ENCODE measurements at places on chromosomes 5 and 9.

- DNase-seq = no peak
Measured at GRCh38 chr5:478369-478981, 35.5 kb downstream of the EXOC3 start.

GRCh38 chr5:123665822-123666371 lies 153.9 kb downstream of the CSNK1G3 start:
- no peak for DNase-seq

- no peak for DNase-seq
Measured at GRCh38 chr5:68214482-68215207, 911 bp upstream of the PIK3R1 start.

- DNase-seq = no peak
Measured at GRCh38 chr9:130766021-130766926, 68.8 kb upstream of the ABL1 start.

GRCh38 chr5:91532281-91532680 lies 149.2 kb upstream of the ARRDC3 start:
- DNase-seq = no peak

DNA sequence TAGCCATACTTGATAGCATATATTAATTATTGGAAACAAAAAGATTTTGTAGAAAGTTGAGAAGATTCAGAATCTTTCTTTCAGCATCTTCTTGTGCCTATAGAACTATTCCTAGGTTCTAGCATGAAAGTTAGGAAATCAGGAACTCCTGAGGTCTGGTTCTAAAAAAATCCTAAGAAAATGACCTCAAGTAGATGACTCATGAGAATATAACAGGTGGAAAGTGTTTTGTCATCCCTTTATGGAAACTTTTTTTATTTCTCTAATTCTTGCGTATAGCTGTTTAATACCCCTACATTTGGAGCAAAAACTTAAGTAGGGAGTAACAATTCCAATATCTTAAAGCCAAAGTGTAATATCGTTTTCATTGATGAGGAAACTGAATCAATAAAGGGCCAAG lies 574.1 kb downstream of the NR2F1-AS1 start:
- no peak for DNase-seq

- DNase-seq = peak; percentile 47
Measured at GRCh38 chr5:164600274-164600673, 1094.9 kb downstream of the MAT2B start.

DNA sequence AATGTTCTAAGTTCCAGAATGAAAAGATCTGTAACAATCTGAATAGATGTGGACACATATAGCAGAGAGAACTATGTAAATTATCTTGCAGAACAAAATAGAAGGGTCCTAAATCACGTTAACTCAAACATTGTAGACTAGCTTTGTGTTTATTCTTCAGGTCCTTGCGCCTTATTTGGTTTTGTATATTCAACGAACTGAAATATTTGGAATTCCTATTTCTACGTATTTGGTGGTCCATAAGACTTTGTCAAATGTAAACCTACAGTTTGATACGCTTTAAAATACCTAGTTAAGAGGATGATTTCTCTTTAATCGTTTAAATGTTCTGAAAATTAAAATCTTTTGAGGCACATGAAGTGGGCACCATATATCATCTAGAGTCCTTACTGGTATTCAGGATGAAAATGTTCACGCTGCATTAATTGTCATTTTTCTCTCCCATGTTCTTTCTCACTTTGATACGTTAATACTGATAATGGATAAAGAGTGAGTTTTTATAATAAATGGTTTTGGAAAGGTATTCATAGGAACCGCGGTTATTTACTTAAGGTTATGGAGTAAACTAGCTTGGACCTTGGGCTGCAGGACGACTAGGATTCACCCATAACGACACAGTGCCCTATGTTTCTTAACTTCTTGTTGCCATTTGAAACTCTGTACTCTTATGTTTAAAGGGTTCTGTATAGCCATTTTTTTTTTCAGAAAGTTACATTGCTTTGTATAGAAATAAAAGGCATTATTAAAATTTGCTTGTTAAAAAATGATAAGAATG lies 45.3 kb downstream of the NDFIP1 start:
- no peak for DNase-seq

GRCh38 chr5:1320436-1321344 lies 24.2 kb downstream of the CLPTM1L start:
- DNase-seq = no peak

- DNase-seq = peak; percentile 56
Measured at GRCh38 chr5:43555895-43556606, 826 bp downstream of the PAIP1 start.

DNA sequence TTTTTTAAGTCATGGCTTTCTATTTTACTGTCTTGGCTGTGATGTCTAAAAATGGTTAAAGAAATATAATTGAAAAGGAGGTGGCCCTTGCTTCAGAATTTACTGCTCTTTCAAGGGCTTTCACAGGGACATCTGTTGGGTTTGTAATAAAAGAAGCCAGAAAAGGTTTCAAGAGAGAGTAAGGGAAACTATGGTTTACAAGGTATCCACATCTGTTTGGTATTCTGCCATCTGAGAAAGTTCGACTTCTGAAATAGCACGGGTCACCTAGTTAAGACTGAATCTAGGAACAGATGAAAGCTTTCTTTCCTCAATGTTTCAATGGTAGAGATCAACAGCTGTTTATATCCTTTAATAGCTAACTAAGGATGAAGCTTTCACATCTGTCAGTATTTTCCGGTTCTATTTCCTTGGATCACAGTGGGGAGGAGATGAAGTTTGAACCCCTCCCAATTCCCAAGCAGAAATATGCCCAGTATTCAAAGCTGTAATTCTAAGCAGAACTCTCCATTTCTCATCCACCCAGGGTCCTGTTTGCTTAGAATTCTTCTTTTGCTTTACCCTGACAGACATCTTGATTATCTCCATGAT lies 72.8 kb upstream of the IFNK start:
- no peak for DNase-seq

- no peak for DNase-seq
Measured at GRCh38 chr5:151293624-151294023, 9.9 kb downstream of the SLC36A3 start.

- no peak for DNase-seq
Measured at GRCh38 chr9:21871256-21871975, 69.0 kb downstream of the MTAP start.

DNA sequence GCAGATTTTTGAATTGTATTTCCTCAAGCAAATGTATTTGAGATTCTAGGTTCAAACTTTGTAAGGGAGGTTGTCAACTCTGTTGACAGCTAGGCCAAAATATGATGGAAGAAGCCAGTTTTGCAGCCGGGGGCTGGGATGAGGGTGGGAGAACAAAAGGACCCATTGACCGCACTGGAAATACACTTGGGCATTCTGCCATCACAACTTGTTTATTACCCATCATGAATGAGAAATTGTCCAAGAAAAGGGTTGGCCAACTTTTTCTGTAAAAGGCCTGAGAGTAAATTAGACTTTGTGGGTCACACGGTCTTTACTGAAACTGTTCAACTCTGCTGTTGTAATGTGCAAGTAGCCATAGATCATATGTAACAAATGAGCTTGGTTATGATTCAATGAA lies 221.3 kb upstream of the KLF9 start:
- no peak for DNase-seq

DNA sequence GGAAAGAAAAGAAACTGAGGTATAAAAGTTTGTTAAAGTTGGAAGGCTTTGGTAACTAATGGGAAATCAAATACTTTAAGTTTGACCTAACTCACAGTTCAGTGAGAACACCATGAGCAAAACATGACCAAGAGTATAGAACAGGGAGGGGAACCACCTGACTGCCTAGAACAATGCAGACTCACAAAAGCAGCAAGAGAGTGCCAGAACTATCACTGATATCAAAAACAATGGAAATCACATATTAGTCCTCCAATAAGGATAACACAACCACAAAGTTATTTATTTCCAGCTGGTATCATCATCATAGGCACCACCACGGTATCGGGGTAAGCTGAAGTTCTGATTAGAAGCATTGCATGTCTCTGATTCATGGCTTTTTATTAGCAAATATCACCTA lies 77.5 kb downstream of the TRPM6 start:
- DNase-seq = no peak

- peak; percentile 55 for DNase-seq
Measured at GRCh38 chr9:16884952-16885513, 14.6 kb upstream of the BNC2 start.

GRCh38 chr5:74717596-74717995 lies 32.6 kb downstream of the HEXB start:
- no peak for DNase-seq

- no peak for DNase-seq
Measured at GRCh38 chr5:170882345-170882744, 20.5 kb downstream of the RANBP17 start.

DNA sequence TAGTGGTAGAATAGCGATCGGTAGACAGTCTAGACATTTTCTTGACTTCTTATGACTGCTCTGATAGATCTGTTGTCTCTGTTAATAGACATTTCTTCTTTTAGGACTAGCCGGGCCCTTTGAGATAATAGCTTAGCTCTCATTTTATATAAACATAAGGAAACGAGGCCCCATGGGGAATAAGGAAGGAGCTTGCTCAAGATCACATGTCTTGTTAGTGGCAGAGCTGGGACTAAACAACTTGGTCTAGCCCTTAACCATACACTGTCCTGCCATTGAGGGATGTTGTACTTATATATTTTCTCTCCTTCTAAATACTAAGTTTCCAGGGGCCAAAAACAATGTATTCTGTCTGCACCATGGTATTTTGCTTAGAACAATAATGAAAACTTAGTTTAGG lies 140.0 kb downstream of the GCNT1 start:
- DNase-seq = no peak

DNA sequence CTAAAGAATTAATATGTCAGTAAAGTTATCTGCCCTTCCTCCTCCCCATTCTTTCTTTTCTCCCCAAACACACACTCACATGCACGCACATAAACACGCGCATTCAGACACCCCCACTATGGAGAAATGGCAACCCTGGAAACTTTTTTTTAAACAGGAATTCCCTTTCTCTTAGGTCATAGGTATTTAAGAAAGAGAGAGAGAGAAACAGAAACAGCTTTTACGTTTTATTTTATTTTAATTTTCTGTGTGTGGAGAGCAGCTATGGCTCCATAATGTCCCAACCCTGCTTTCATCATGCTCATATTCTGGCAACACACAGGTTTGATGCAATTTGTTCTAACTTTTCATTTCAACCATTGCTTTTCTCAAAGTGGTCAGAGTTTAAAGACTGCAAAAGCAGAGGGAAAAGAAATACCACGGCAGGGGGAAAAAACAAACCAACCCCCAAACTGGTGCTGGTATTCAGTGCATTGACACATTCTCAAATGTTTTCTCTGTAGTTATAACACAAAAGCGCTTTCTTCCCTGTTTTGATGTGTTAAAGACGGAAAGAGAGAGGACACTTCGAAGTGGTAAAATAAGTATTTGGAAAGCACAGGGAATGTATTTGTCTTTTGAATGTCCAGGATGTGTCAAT lies 126.0 kb upstream of the TMEM161B start:
- DNase-seq = no peak

GRCh38 chr9:23774266-23774665 lies 51.8 kb downstream of the ELAVL2 start:
- DNase-seq = peak; percentile 67

DNA sequence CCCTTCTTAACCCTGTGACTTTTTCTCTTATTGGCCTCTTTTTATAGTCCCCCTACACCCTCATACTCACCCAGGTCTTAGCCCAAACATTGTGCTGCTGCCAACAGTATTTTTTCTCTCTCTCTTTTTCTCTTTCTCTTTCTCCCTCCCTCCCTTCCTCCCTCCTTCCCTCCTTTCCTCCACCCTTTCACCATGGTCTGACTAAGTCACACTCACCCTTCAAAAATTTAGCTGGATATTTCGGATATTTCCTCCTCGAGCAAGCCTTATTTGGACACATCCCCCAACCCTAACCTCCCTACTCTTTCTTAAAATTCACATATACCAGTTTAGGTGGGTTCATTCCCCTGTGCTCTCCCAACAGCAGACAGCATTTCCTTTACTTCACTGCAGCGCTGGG lies 64.7 kb downstream of the FGF1 start:
- DNase-seq = peak; percentile 95

- no peak for DNase-seq
Measured at GRCh38 chr5:134536876-134537275, 11.4 kb downstream of the JADE2 start.

DNA sequence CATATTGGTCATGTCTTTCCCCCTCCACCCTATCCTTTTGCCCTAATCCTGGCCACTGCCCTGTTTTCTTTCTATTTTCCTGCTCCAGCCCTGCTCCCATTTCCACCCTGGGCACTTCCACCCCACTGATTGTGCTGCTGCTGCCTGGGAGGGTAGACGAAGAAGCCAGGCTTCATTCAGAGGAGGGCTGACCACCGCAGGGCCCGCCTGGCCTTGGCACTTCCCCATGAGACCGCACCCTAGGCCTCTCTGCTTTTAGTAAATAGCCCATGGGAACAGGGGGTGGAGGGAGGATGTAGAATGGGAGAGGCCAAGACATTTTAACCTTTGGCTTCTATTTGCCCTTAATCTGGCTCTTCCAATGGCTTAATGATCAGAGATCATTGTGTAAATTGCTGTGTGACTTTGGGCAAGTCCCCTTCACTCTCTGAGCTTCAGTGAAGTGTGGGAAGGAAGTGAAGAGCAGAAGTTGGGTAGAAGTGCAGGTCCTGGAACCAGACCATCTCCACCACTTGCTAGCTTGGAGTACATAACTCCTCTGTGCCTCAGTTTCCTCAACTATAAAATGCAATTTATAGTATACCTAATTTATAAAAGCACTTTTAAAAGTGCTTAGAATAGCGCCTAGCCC lies 13.6 kb upstream of the GPX3 start:
- DNase-seq = no peak

DNA sequence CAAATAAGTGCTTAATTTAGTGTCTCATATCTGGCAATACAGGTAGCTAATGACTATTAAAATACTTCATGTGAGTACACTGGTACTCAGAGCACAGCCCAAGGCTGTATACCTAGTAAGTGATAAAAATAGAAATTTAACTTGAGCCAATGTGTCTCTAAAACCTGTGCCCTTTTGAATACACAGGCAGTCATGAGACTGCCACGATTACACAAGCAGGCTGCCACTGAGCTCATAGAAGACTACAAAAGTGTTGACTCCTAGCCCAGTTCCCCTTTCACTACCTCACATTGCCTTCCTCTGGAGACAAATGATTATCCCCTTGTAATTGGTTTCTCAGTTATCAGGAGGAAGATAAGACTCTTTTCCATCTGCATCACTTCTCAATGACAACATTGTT lies 66.3 kb upstream of the PAPPA start:
- DNase-seq = peak; percentile 50

DNA sequence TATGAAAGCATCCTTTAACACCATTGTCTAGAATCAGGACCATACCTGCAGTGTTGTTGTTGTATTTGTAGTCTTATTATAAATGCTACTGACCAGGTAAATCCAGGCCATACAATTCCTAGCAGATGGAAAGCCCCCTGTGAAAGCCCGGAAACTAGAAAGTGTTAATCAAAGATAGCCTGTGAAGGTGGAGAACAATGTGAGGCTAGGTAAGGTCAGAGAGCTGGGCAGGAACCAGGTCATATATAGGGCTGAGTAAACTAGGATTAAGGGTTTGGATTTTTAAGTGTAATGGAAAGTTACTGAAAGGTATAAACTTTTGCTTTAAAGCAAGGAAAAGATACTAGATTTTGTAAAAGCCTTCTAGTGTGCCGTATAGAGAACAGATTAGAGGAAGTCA lies 6.7 kb downstream of the LRRC70 start:
- no peak for DNase-seq

GRCh38 chr5:52378237-52378636 lies 409.5 kb upstream of the ITGA1 start:
- no peak for DNase-seq

GRCh38 chr9:6901180-6901579 lies 143.4 kb downstream of the KDM4C start:
- DNase-seq = no peak

GRCh38 chr5:154466671-154467070 lies 11.4 kb downstream of the HAND1 start:
- peak; percentile 31 for DNase-seq

- no peak for DNase-seq
Measured at GRCh38 chr5:130295235-130295634, 391.0 kb downstream of the CHSY3 start.

Measured in fibroblast of skin of right biceps (primary cell).